ENCODE measurements at places on chromosomes 7 and 10. TPM values are rescaled to one million over a fixed set of nuclear protein-coding genes. Genes with fewer than 3 reads are reported as not detected.

Gene ZNF467
- 3.6 TPM for total RNA-seq

Gene NSUN6
- 19.8 TPM for total RNA-seq

Gene ABI1
- total RNA-seq = 58.4 TPM

Gene GBX1
- total RNA-seq = not detected

Gene CALML3
- total RNA-seq = 9.2 TPM

Gene OR2A1
- total RNA-seq = not detected

Gene SPDYE6
- not detected for total RNA-seq

Gene GRID2IP
- 0.14 TPM for total RNA-seq

Gene HERPUD2
- 41.2 TPM for total RNA-seq

Gene CYP2C19
- 0.50 TPM for total RNA-seq

Gene PDE1C
- total RNA-seq = under 0.01 TPM

Gene SDHAF3
- total RNA-seq = 14.0 TPM

Gene FAM25C
- total RNA-seq = 13.7 TPM

Gene NXPH1
- not detected for total RNA-seq

Gene CCL26
- 0.14 TPM for total RNA-seq
